Fibroblast of skin of scalp (primary cell): ENCODE measurements at places on chromosomes 13 and 19.

GRCh38 chr19:28862238-28862637 is 350.7 kb downstream of the UQCRFS1 start:
- DNase-seq, result no peak

DNA sequence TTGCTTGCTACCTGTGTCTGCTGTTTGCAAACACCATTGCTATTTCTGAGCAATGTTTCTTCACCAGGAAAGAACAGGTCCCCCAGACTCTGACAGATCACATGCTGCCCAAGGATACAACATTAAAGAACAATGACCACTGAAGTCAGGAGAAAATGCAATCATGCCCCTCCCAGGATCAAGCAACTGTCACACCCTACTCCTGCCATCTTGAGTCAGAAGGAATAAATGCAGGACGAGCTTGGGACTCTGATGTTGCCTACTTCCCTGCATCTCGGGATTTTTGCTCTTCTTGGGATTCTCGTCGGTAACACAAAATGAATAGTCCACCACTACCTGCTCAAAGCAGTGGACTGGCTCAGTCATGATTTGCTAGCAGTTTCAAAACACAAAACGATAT is 490.6 kb downstream of the COG6 start:
- DNase-seq, result no peak

DNA sequence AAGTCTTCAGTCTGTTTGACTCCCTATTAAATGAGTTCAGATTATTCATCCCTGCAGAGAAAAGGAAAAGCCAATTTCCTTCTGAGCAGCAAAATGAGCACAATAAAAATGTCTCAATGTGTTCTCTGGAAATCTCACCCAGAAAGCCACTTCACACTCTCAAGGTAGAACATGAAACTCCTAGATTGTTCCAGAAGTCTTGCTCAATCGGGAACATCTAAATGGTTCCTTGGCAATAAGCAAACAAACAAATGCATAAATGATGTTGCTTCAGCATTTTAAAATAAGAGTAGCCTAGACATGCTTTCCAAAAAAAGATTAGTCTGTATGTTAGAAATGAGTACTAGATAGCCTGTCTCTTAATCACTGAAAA is 59.7 kb upstream of the TNFRSF19 start:
- DNase-seq, result no peak

DNA sequence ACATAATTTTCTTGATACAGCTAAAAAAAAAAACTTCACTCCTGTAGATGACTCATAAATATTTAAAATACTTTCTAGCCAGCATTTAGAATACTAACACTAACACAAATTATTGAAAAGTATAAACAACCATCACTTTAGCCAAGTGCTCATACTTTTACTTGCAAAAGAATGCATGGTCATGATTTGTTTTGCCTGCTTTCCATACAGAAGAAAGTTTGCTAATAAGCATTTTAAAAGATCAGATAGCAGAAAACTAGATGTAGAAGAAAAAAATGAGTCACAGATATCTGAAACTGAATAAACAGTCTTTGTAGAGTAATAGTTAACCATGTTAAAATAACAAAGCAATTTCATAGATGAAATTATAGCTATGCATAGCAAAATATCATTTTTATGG is 2280.4 kb upstream of the PCDH20 start:
- DNase-seq, result peak; percentile 61

- DNase-seq, result no peak
Measured at GRCh38 chr13:33994198-33994597, 176.2 kb downstream of the RFC3 start.

- no peak for DNase-seq
Measured at GRCh38 chr13:108060111-108060510, 155.2 kb downstream of the LIG4 start.

GRCh38 chr13:96075953-96076543 is 13.9 kb upstream of the HS6ST3 start:
- peak; percentile 18 for DNase-seq

GRCh38 chr19:39356647-39357046 is 14.4 kb downstream of the SAMD4B start:
- DNase-seq, result no peak
